ENCODE measurements at places on chromosomes 16 and 17.

- DNase-seq: no peak
Observed at GRCh38 chr16:777826-778225, 10.4 kb downstream of the RPUSD1 start.

GRCh38 chr17:79500745-79501618, 109.9 kb downstream of the RBFOX3 start:
- DNase-seq: no peak

GRCh38 chr16:6558126-6558525, 774.5 kb upstream of the RBFOX1 start:
- no peak for DNase-seq

GRCh38 chr16:88391144-88391850, 8.5 kb downstream of the ZNF469 start:
- no peak for DNase-seq

- DNase-seq: peak; percentile 20
Observed at GRCh38 chr17:35082073-35082657, 18.7 kb upstream of the RFFL start.
